NCI-H1417 (cell line): ENCODE measurements at places on chromosomes 5 and 9.

DNA sequence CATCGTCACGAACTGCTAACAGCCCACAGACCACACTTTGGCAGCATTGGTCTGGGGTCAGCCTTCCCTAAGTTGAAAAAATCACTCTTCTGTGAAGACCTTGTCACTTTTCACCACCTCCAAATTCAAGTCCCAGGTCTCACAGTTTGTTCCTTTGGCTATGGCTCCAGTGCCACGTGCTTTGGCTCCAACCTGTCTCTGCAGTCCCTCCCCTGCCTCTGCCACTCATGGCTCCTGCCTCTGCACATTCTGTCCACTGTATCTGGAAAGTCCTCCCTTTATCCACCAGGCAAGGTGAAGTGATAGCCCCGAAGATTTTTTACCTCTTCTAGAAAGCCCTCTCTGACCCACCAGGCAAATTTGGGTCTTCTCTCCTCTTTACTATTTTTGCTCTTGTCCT is 5.3 kb downstream of the CKMT2 start:
- no peak for DNase-seq

DNA sequence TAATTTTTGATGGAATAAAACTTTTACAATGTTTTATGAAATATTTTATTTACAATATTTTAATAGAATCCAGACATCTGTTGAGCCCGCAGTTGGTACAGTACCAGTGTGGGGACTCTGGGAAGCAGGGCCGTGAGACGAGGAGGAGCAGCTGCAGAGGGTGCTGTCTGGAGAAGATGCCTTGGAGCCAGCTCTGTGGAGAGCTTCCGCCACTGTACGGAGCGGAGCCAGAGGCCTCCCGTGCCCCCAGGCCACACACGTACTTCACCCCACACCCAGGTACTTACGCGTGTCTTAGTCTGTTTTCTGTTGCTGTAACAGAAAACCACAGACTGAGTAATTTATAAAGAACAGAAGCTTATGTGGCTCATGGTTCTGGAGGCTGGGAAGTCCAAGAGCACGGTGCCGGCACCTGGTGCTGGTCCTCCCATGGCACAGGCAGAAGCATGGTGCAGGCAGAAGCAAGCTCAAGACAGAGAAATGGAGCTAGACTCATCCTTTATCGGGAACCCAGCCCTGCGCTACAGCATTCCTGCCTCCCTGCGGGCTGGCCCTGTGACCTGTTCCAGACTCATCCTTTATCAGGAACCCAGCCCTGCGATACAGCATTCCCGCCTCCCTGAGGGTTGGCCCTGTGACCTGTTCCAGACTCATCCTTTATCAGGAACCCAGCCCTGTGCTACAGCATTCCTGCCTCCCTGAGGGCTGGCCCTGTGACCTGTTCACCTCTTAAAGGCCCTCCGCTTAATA is 23.3 kb downstream of the CEP72 start:
- DNase-seq, result no peak

DNA sequence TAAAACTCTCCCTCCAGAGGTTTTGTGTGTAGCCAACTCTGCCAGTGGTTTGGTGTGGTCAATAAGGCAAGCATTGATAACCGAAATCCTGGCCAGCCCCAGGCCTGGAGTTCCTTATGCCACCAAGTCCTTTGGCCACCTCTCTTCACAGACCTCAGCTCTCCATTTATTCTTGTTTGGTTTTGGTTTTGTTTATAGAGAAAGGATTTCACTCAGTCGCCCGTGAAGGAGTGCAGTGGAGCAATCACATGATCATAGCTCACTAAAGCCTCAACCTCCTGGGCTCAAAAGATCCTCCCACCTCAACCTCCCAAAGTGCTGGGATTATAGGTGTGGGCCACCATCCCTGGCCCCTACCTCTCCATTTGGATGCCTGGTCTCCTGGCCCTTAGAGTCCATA is 55.4 kb upstream of the PPARGC1B start:
- no peak for DNase-seq

DNA sequence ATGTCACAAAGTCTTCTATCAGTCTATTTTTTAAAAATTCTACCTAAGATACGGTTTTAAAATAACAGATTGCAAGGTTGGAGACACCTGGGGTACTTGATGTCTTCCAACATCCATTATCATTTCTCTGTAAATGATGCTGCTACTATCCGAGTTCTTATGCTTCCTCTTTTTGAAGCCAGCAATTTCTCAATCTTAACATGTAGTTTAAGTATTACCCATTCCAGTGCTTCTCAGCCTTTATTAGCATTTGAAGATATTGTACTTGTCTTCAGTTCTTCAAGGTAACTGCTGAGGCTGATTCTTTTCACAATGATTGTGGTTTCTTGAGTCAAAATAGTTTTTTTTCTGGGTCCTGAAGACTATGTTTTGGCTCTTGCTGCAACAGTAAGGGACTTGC is 96.4 kb upstream of the SELENOP start:
- no peak for DNase-seq

DNA sequence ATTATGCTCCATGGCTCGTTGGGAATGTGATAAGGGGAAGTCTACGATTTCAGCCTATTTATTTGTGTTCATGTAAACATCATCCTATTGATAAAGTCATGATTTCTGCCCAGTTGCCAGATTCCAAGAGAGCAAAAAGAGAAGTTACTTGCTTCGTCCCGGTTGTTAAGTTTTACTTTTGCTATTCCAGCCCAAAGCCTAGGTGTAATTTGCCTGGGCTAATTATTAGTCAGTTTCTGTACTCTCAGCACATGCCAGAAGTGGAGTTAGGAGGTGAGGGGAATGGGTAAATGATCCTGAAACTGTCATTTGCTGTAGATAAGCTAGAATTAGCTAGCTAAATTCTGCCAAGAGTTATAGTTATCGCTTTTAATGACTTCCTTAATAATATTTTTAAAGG is 4.5 kb upstream of the ANKH start:
- DNase-seq, result no peak

- no peak for DNase-seq
These were observed 123.2 kb downstream of the MYO10 start for GRCh38 chr5:16812911-16813310.

GRCh38 chr9:3830291-3830690 is 304.5 kb upstream of the RFX3 start:
- DNase-seq, result no peak

- DNase-seq, result no peak
These were observed 46.7 kb downstream of the GARNL3 start for GRCh38 chr9:127311239-127311741.

DNA sequence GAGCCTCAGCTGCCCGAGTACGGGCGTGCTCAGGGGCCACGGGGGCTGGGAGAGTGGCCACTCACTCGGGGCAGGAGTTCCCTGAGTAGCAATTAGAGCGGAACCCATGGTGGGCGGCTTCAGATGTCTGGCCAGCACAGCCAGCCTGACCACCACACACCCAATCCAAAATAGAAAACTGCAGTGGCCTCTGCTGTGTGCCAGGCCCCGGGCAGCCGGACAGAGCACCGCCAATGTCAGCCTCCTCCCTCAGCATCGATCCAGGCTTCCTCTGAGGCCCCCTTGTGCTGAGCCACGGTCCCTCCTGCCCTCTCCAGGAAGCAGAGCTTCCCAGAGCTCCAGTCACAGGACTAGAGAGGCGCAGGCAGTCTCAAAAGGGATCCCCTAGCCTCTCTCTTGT is 2.7 kb downstream of the ADAMTS2 start:
- DNase-seq, result no peak

GRCh38 chr9:133884907-133885744 is 107.0 kb downstream of the VAV2 start:
- no peak for DNase-seq

GRCh38 chr9:15578714-15579113 is 25.9 kb downstream of the CCDC171 start:
- DNase-seq, result no peak

DNA sequence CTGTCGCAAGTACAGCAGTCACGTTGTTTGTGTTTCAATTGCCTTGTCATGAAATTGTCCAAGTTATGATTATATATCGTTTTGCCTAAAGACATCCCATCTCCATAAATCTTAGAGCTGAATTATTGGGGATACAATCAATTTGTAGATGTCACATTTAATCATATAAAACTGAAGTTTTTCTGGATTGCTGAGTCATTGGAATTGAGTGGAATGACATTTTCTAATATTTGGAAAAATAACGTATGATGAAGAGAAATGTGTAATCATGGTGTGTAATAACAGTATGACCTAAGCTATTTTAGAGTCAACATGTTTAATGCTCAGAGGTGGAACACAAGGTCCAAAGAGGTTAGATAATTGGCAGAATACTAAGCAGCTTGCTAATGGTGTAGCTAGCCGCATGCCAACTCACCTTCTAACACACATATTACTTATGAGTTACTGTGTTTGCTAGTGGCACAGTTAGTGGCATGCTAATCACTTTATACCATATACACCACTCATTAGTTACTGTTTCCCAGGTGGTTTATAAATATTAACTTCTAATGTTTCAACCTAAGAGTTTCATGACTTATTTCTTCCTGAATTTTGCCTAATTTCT is 473.1 kb upstream of the GRAMD2B start:
- no peak for DNase-seq

- DNase-seq, result no peak
These were observed 64.2 kb downstream of the MYO10 start for GRCh38 chr5:16871746-16872339.

- no peak for DNase-seq
These were observed 70.6 kb upstream of the S1PR3 start for GRCh38 chr9:88920645-88921044.

DNA sequence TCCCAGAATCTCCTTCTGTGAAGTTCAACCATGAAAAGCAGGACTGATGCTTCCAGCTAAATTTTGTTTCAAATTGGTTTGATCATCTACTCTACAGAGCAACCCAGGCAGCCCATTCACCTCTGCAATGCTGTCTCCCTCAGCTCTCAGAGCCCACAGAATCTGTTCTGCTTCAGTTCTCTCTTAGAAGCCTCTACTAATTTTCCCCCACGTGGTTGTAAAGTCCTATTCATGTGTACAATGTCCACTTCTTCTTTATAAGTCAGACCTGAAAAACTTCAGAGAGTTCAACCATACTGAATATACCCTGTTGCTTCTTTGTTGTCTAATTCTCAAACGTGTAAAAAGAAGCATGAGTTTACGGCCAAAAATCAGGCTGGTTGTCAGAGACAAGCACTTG is 21.3 kb upstream of the FAM13B start:
- no peak for DNase-seq

DNA sequence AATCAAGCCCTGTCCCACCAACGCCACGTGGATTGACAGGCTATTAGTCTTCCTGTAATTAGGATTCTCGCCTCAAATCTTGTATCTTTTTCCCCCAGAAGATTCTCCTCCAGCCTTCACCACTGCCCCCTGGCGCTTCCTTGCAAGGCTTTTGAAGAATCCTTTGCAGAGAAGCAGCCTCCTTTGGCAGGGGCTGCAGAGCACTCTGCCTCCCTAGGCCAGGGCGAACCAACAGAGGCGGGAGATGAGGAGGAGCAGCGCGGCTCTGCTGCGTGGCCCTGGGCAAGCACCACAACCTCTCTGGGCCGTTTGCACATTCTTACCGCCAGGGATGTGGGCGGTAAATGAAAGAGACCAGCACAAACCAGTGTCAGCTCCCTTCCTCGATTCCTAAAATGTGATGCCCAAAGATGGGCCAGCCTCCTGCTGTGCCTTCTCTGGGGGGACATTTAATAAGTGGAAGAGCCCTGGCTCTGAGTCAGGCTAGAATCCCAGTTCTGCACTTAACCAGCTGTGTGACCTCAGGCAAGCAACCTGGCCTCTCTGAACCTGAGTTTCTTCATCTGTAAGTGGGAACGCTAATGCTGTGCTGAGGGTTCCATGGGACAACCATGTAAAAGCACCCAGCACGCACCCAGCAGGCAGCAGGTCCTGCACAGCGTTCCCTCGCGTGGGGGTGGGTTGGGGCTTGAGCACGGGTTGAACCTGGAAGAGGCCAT is 128.6 kb downstream of the KCNIP1 start:
- DNase-seq, result no peak

DNA sequence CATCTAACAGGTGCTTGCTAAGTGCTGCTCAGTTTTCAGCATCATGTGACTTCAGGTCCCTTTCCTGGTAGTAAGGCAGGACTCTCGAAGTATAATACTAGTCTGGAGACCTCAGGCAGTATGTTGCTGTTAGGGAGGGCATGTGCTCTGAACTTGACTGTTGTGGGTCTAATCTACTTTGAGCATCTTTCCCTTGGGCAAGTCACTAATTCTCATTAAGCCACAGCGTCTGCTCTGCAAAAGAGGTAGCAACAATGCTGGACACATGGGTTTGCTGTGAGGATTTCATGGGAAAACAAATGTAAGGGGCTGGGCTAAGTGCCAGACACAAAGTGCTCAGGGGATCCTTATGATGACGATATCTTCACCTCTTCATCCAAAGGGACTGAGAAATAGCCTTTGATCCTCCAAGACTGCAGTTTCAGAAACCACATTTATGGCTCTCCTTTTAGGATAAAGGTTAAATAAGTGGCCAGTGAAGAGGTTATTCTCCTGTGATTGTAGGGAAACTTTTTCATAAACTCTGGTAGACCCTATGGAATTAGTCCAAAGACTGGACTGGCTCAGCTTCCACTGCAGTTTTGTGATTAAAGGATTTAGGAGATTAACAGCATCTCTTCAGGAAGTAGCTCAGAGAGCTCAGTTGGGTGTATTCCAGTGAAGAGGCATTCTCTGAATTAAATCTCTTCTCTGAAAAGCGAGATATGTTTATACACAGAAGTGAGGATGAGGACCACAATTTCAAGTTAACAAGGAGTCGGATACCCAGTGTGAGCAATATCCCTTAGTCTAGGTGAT is 216.6 kb downstream of the SGCD start:
- DNase-seq, result no peak

DNA sequence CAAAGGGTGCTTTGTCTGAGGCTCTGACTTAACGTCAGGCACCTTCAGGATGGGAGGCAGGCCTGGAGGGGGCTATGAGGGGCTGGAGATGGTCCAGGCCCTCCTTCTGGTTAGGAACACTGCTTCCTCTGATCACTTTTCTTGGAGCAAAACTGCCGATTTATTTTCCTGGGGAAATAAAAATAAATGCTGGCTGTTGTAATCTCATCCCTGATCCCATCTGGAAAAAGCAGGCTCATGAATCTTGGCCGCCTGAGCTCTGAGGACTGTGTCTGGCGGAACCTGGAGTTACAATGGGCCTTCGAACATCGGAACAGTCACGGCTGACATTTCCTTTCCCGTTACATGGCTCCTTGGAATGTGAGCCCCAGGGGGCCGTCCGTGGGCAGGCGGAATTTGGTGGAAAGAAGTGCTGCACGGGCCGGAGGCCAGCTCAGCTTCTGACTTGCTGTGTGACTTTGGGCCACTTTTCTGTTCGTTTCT is 157.8 kb downstream of the RGS3 start:
- no peak for DNase-seq

- no peak for DNase-seq
These were observed 826 bp downstream of the GPRIN1 start for GRCh38 chr5:176608937-176609723.

- DNase-seq, result no peak
These were observed 35.8 kb downstream of the VLDLR start for GRCh38 chr9:2657427-2657826.

- DNase-seq, result no peak
These were observed 160.7 kb upstream of the ZNF608 start for GRCh38 chr5:124907098-124907644.

- DNase-seq, result no peak
These were observed 501.2 kb downstream of the ZNF608 start for GRCh38 chr5:124245276-124245675.
